ENCODE measurements at places on chromosomes 3 and 15.

GRCh38 chr3:108914774-108915641 lies 38.7 kb downstream of the GUCA1C start:
- peak; percentile 91 for DNase-seq

DNA sequence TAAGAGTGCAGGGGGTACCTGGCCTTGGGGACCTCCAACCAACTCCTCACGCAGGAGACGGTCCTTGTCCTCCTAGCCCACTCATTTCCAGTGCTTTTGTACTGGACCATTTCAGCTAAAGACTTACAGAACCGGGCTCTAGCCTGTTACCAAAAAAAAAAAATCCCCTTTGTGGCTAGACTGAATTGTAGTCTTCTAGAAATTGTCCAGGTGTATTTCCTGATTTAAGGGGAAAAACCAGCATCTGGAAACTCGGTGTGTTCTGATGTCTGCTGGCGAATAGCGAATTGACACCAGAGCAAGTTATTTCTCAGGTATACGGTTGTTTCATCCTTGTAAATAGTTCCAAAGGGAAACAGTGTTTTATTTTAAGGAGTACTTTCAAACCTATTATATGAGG lies 21.1 kb upstream of the MINDY4B start:
- DNase-seq = no peak

DNA sequence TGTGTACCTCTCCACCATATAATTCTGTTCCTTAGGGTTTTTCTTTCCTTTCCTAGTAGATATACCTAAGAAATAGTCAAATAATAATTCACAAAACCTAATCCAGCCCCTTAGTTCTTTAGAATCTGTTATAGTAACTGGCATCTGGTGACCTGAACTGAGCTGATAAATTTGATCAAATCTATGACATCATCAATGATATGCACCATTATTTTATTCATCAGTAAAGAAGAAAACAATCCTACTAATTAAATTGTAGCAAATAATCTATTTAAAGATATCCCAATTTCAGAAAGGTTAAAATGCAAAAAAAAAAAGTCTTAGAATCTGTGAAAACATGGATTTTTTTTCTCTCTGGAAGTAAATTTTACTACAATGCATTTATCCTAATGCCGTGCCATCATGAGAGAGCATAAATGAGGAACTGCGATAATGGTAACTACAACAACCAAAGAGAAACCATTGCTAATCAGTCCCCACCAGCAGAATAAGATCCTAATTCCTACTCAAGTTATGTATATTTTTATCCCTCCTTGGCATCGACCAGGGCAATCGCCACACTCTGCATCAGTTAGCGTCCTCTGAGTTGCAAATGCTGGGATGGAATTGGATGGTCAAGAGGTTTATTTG lies 6.6 kb upstream of the MNS1 start:
- DNase-seq = no peak

GRCh38 chr15:66721501-66721937 lies 19.5 kb downstream of the SMAD6 start:
- no peak for DNase-seq

- no peak for DNase-seq
Observed at GRCh38 chr15:46489276-46489675, 854.4 kb downstream of the SQOR start.

GRCh38 chr3:117243657-117244056 lies 534.1 kb downstream of the TUSC7 start:
- no peak for DNase-seq

- no peak for DNase-seq
Observed at GRCh38 chr3:155972885-155973584, 102.6 kb downstream of the GMPS start.

GRCh38 chr3:61663356-61664104 lies 102.2 kb downstream of the PTPRG start:
- no peak for DNase-seq

GRCh38 chr3:149547954-149548668 lies 73.6 kb downstream of the TM4SF4 start:
- DNase-seq = no peak

DNA sequence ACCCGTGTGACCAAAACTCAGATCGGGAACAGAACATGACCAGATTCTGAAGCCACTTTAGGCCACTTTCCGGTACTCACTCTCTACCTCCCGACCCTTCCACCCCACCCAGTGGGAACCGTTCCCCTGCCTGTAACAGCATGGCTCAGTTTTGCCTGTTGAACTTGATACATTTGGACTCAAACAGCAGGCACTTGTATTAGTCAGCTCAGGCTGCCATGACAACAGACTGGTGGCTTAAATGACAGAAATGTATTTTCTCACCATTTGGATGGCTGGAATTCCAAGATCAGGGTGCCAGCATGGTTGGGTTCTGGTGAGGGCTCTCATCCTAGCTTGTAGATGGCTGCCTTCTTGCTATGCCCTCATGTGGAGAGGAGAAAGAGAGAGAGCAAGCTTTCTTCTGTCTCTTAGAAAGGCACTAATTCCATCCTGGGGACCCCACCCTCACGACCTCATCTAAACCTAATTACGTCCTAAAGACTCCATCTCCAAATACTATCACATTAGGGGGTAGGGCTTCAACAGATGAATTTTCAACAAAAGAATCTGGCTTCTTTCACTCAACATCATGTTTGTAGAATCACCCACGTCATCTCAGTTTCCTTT lies 9.3 kb upstream of the SSUH2 start:
- DNase-seq = no peak

DNA sequence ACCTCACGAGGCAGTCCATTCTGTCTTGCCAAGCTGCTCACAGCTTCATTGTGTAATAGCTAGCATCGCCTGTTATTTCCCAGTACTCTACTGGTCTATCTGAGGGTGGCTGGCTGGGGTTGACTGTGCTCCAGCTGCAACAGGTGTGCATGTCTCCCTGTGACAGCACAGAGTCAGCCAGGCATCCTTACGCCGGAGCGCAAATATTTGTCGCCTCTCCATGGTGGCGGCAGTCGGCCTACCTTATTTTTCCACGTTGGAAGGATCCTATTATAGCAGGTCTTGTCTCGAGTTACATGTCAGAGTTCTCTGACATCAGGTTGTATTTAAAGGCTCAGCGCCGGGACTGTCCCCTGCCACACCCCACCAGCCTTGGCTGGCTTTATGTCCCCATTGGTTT lies 307.1 kb downstream of the TLE3 start:
- no peak for DNase-seq

- DNase-seq = no peak
Observed at GRCh38 chr15:90924375-90924774, 8.0 kb downstream of the HDDC3 start.

DNA sequence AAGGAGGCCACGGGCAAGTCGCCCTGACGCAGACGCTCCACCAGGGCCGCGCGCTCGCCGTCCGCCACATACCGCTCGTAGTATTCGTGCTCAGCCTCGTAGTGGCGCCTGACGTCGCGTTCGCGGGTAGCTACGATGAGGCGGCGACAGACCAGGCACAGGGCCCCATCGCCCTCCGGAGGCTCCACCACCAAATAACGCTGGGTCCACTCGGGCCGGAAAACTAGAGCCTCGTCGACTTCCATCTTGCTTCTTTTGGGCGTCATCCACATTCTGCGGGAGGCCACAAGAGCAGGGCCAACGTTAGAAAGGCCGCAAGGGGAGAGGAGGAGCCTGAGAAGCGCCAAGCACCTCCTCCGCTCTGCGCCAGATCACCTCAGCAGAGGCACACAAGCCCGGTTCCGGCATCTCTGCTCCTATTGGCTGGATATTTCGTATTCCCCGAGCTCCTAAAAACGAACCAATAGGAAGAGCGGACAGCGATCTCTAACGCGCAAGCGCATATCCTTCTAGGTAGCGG lies at the start of gene EPM2AIP1:
TSS of gene EPM2AIP1 (minus strand) at position 326 of the 520 bp plus-strand sequence. CDS start at position 272, 54 bp downstream.
- DNase-seq = no peak

- DNase-seq = peak; percentile 81
Observed at GRCh38 chr15:73927003-73927475, 777 bp downstream of the LOXL1 start.

DNA sequence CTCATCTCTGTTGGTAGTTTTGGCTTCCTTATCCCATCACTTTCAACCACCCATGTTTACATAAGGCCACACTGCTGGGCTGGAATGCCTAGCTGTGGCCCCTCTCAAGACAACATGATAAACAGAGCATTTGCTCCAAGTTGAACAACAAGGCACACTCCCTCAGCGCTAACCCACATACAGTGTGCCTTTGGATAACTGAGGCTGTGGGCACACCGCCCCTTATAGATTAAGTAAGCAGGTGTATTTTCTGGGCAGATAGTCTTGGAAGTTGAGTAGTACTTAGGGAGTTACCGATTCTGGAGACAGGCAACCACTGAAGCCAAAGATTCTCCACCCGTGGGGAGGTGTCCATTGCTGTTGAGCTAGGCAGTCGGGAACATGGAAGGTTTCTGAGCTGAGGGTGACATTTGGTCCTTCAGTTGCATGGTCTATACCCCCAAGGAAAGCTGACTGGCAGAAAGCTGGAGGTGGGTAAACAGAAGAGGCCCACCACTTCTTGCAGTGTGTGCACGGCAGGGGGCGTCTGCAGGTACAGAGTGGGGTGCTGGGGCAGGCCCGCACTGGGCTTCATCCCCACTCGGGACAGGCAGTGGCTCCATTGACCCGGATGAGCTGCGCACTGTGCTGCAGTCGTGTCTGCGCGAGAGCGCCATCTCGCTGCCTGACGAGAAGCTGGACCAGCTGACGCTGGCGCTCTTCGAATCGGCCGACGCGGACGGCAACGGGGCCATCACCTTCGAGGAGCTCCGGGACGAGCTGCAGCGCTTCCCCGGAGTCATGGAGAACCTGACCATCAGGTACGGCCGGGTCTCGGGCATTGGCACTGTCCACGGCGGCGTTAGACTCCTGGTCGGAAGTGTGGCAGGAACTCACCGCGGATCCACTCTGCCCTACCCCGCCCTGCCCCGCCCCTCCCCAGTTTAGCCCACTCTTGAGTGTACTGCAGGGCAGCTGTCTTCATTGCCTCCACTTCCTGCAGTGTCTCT lies 16.8 kb downstream of the NOX5 start:
- DNase-seq = peak; percentile 78

GRCh38 chr3:126468028-126468891 lies 7.4 kb downstream of the ZXDC start:
- DNase-seq = no peak

DNA sequence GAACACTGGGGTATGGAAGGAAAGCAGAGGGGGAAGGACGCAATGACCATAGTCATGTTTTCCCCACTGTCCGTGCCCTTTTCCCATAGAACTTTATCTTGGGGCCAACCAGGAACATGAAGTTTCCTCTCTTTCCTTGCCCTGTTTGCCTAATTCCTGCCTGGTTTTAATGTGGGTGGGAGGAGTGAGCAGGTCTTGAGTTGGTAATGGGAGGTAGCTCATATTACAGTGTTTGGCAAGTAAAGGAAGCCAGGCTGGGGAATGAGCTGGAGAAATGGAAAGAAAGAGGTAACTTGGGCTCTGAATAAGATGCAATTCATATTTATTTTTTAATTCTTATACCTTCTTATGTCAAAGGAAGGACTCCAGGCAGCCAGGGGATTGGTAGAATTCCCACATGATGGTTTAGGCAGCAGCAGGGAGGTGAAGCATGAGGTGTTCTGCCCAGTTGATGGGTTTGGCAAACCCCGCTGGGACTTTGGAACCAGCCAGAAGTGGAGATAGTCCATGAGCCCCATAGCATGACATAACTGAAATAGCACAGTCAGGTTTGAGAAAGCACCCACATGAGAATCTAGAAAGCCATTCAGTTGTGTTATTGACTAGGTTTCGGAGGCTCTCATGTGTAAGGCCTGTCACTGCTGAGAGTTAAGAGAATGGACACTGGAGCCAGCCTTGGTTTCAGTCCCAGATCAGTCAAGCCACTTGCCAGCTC lies 60.0 kb downstream of the CCK start:
- no peak for DNase-seq

GRCh38 chr3:186570096-186570940 lies at the start of gene DNAJB11:
Gene DNAJB11, plus strand, starts transcription at chr3:186570720. Its CDS starts 178 bp downstream, at chr3:186570898.
- peak; percentile 99 for DNase-seq

- DNase-seq = no peak
Observed at GRCh38 chr3:99891610-99892285, 74.1 kb downstream of the CMSS1 start.

DNA sequence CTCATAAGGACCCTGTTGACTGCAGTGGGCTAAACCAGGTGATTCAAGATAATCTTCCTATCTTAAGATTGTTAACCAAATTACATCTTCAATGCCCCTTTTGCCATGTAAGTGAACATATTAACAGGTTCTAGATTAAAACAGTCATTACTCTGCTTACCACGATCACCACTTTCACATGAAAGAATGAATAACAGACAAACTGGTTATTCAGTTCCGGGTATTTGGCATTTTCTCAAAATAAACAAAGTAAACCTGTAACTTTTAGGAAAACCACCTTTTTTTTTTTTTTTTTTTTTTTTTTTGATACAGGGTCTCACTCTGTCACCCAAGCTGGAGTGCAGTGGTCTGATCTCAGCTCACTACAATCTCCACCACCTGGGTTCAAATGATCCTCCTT lies 131.2 kb downstream of the IMPG2 start:
- no peak for DNase-seq

GRCh38 chr3:25661694-25662437 lies 2.8 kb downstream of the TOP2B start:
- DNase-seq = no peak

DNA sequence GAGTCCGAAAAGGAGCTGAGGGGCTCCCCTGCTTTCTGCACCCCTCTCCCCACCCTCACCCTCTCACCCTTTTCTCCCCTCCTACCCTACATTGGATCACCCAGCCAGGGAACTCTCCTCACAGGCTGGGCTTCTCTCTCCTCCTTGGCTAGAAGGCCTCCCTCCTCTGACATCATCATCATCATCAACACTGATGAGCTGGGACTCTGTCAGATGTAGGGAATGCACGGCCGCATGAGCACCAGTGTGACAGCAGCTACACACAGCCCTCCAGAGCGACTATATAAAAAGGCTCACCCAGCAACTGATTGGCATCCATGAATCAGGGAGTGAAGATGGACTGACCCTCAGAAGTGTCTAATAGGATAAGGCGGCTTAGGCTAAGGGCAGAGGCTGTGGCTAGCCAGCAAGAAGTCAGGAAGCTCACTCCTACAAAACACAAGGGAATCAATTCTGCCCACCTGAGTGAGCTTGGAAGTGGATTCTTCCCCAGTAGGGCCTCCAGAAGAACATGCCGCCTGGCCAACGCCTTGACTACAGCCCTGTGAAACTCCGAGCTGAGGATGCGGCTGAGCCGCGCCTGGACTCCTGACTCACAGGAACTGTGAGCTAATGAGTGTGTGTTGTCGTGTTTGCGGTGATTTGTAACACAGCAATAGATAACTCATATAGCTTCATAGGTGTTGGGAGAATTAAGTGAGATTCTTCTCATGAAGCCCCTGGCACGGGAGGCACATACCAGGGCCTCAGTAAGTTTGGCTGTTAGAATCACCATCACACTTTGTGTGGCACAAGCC lies 147.6 kb downstream of the FAM43A start:
- DNase-seq = no peak

GRCh38 chr3:171829841-171830517 lies 13.2 kb upstream of the TMEM212 start:
- DNase-seq = peak; percentile 61
